ENCODE measurements at places on chromosomes 13 and 19.

GRCh38 chr13:72983085-72983768, 75.6 kb upstream of the KLF5 start:
- DNase-seq = no peak

DNA sequence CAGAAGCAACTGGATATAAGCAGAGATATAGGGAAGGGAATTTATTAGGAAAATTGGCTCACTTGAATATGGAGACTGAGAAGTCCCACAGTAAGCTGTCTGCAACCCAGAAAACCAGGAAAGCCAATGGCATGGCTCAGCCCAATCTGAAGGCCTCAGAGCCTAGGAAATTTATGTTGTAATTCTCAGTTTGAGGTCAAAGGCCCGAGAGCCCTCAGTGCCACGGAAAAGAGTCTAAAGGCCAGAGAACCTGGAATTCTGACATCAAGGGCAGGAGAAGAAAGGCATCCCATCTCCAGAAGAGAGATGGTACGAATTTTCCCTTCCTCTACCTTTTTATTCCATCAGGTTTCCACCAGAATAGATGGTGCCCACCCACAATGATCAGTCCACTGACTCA, 20.1 kb upstream of the RXFP2 start:
- no peak for DNase-seq

DNA sequence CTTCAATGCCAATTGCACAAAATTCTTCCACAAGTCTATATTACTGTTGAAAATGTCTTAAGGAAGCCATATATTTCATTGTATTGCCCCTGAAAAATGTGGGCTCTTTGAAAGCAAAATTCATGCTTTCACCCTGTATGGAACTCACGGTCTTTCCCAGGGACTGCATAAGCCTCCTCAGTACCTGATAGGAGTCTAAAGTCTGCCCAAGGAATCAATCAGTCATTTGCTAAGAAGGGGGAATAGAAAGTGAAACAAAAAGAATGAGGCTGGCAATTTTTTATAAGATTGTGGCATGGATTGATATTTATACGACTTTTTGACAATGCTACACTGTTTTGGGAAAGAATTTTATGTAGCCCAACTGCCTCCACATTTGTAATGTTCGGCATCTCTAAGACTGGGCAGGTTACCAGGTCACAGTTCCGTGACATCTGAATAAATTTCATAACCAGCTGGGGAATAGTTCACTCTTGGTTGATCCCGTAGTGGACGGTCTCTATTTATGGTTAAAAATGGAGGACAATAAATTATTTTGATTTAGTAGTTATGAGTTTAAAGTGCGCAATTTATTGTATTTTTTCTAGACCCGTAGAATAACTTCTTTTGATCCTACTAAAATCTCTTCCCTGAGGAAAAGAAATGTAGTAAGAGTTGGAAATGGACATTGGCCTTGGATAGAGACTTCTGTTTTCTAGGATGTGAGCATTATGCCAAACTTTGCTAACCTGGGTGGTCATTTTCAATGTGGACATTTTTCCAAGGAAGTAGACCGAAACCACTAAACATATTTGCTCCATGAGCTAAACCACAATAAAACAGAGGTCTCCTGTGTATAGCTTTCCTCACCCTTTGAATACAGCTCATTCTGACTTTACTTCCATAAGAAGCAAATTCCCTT, 1585.4 kb downstream of the EFNB2 start:
- no peak for DNase-seq

GRCh38 chr19:11963566-11964355, 1.1 kb upstream of the ZNF763 start:
- DNase-seq = peak; percentile 85

DNA sequence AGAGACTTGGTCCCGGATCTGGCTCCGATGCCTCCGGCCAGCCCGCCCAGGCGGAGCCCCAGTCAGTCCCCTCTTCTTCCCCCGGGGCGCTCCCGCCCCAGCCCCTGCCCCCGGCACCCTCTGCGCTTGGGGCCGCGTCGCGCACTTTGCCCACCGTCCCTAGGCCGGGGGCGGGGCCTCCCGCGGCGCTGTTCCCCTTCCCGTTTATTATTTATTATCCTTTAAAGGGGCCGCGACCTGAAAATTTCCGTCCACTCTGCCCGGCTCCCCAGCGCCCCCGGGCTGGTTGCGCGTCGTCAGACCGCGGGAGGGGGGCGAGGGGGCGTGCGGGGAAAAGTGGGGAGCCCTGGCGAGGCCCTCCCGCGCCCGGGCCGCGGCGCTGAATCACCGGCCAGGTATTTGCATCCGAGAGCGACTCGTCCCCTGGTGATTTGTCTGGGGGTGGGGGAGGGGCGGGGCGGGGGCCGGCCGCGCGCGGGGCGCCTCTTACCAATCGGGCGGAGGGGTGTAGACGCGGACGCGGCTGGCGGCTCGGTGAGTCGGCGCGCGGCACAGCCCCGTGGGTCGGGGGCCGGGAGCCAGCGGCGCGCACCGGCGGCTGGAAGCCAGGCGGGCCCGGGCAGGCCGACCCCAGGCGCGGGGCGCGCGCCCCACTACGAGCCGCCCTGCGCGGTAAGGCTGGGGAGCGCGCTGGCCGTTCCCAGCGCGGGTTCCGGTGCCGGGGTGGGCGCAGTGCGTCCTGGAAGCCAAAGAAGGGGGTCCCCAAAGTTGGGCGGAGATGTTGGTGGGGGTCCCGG, at the start of gene ARID3A:
Gene ARID3A, plus strand, starts transcription at position 510 of the 797 bp plus-strand sequence. CDS start 3,494 bp downstream, outside the sequence.
- DNase-seq = peak; percentile 83

DNA sequence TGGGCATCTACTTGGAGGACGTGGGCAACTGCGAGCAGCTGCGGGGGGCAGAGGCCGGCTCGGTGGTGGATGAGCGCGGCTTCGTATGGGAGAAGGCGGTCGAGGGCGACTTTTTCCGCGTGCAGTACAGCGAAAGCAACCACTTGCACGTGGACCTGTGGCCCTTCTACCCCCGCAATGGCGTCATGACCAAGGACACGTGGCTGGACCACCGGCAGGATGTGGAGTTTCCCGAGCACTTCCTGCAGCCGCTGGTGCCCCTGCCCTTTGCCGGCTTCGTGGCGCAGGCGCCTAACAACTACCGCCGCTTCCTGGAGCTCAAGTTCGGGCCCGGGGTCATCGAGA, 10.3 kb upstream of the STRN4 start:
- peak; percentile 26 for DNase-seq

GRCh38 chr13:27634791-27635190, 13.1 kb downstream of the POLR1D start:
- no peak for DNase-seq

DNA sequence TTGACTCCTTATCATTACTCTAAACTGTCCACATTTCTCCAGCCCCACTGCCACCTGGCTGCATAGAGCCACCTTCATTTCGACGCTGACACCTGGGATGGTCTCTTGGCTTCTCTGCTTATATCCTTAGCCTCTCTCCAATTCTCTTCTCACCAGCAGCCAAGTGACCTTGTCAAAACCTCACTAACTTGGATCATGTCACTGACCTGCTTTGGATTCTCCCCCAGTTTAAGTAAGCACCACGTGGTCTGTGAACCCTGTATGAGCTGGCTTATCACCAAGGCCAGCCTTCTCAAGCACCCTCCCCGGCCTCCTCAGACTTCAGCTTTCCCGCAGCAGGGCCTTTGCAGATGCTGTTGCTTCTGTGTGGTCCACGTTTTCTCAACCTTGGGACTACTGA, 12.3 kb upstream of the GGACT start:
- DNase-seq = no peak

- DNase-seq = no peak
Observed at GRCh38 chr19:996051-996838, 4.0 kb upstream of the GRIN3B start.

GRCh38 chr13:113187263-113187669, 21.2 kb downstream of the PCID2 start:
- peak; percentile 93 for DNase-seq

DNA sequence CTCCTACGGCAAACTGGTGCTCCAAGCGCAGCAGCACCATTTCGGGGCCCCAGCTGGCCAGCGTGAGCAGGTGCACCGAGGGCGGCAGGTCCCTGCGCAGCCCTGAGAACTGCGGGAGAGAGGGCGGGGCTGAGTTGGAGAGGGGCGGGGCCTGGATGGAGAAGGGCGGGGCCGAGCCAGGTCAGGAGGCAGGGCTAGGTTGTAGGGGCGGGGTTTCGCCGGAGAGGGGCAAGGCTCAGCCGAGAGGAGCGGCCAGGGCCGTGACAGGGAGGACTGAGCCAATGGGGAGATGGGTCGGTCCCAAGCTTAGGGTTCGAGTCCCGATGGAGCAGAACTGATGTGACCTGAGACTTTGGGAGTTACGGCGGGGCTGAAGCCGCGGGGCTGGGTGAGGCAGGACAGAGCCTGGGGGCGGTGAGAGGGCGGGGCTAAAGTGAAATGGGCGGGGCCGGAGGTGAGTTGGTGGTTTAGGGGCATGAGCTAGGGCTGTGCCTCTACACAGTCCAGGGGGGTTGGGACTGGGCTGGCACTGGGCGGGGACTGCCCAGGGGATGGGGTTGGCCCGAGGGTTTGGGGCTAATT, 19.0 kb downstream of the MAN2B1 start:
- DNase-seq = peak; percentile 75

All from left cardiac atrium (tissue), 4 donors.